T-helper 2 cell (primary cell): ENCODE measurements at places on chromosomes 7 and 10.

- no peak for DNase-seq
Measured at GRCh38 chr10:131698986-131699385, 201.8 kb upstream of the PPP2R2D start.

- DNase-seq, result no peak
Measured at GRCh38 chr7:79434867-79435266, 18.6 kb downstream of the MAGI2 start.

GRCh38 chr7:140902303-140902953 lies 22.3 kb downstream of the BRAF start:
- peak; percentile 73 for DNase-seq

- DNase-seq, result no peak
Measured at GRCh38 chr10:24262929-24263590, 54.1 kb downstream of the KIAA1217 start.

- no peak for DNase-seq
Measured at GRCh38 chr10:63008491-63008890, 124.6 kb upstream of the NRBF2 start.

GRCh38 chr7:11177793-11178192 lies 204.1 kb downstream of the PHF14 start:
- no peak for DNase-seq

DNA sequence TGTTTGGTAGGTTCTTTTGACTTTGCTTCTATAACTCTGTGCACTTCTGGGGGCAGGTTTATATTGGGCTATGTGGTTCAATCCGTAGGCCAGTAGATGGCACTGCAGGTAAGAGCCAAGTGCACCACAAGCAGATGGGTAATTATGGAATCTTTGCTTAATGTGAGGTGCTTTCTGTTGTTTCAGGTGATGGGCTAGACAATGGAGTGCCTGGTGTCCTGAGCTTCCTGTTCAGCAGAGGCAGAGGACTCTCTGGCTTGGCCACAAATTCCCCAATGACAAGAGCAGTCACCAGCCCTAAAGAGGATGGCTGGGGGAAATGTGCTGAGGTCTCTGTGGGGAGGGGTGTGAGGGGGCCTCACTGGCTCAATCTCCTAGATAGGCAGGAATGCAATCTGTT lies 455.0 kb downstream of the CCSER2 start:
- no peak for DNase-seq
